ENCODE measurements at places on chromosomes 11 and 22. TPM values are rescaled to one million over a fixed set of nuclear protein-coding genes. Genes with fewer than 3 reads are reported as not detected.

The VWCE gene
- total RNA-seq = 3.3 TPM

The C22orf31 gene
- total RNA-seq = not detected

The DGCR6 gene
- total RNA-seq = 0.25 TPM

The SLC25A1 gene
- 68.5 TPM for total RNA-seq
